ENCODE measurements at places on chromosomes 3 and 15. TPM values are rescaled to one million over a fixed set of nuclear protein-coding genes. Genes with fewer than 3 reads are reported as not detected.

The SMAD6 gene
- total RNA-seq = 0.35 TPM

The METTL6 gene
- total RNA-seq = 19.1 TPM

The FGF12 gene
- not detected for total RNA-seq

The ACTC1 gene
- total RNA-seq = not detected

The OSTN gene
- total RNA-seq = not detected

The CMTM8 gene
- total RNA-seq = 8.6 TPM

The MKRN2 gene
- total RNA-seq = 22.6 TPM

The TMCO5A gene
- total RNA-seq = not detected

The ITIH1 gene
- total RNA-seq = not detected

The HYAL1 gene
- 0.32 TPM for total RNA-seq

The MUSTN1 gene
- 10.0 TPM for total RNA-seq

The RBM15B gene
- total RNA-seq = 40.6 TPM

The CPNE9 gene
- total RNA-seq = 0.35 TPM

The SMCO1 gene
- not detected for total RNA-seq

The PLAAT1 gene
- not detected for total RNA-seq

The TRIM71 gene
- not detected for total RNA-seq

The CKMT1A gene
- total RNA-seq = not detected

The SLC15A2 gene
- total RNA-seq = 2.2 TPM

The AVEN gene
- total RNA-seq = 6.5 TPM

The NFKBIZ gene
- 117 TPM for total RNA-seq

The TAGLN3 gene
- total RNA-seq = not detected

The BCHE gene
- total RNA-seq = not detected

The TERC gene
- total RNA-seq = 4.0 TPM

The POLQ gene
- 0.38 TPM for total RNA-seq

The APOD gene
- total RNA-seq = 0.56 TPM

The CCK gene
- not detected for total RNA-seq

The ZNF80 gene
- total RNA-seq = 0.61 TPM

The QRICH1 gene
- total RNA-seq = 147 TPM

The SEMA6D gene
- total RNA-seq = not detected

The FGF7 gene
- 0.10 TPM for total RNA-seq

The ALPK3 gene
- total RNA-seq = 0.19 TPM

All from naive thymus-derived CD4-positive, alpha-beta T cell (primary cell).